ENCODE measurements at places on chromosomes 16 and 17.
A peak's percentile ranks its signal among the peaks of the same experiment; 100 is the strongest.

GRCh38 chr17:80998118-80998747 lies 6.6 kb downstream of the CHMP6 start:
- DNase-seq, result no peak

DNA sequence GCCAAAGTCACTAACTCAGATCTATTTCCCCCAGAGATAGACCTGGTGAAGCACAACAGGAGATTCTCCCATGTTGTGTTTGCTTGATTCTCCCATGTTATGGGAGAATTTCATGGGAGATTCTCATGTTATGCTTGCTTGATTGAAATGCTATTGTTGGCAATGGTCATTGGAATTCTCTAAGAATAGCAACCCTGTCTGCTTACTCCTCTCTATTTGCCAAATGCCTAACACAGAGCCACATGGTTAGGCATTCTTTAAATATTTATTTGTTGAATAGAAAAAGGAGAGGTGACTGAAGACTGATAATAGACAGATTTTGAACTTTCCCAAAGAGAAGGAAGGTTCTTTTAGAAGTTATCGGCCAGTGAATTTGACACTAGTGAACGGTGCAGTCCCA lies 111.5 kb upstream of the MPHOSPH6 start:
- DNase-seq, result peak; percentile 0

- DNase-seq, result peak; percentile 91
Observed at GRCh38 chr16:70746708-70747424, 54.1 kb downstream of the VAC14 start.

GRCh38 chr17:41267711-41268110 lies 2.5 kb downstream of the KRTAP9-6 start:
- no peak for DNase-seq

- DNase-seq, result no peak
Observed at GRCh38 chr16:11093572-11094074, 149.3 kb downstream of the CLEC16A start.

GRCh38 chr17:61352781-61353491 lies 46.7 kb upstream of the TBX2 start:
- DNase-seq, result no peak

DNA sequence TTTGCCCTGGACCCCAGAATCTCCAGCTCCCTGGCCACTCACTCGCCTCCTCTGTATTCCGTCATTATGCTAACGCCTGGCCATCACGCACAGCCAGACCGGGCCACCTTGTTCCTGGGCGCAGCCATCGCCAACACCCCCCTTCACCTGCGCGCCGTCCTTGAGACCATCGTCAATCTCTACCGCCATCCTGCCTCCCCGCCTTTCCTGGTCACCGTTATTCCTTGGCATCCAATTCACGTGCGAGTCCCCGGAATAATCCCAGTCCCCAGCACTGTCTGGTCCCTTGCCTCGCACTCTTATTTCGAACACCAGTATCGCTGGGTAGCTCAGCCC lies 541 bp downstream of the VKORC1 start:
- no peak for DNase-seq

DNA sequence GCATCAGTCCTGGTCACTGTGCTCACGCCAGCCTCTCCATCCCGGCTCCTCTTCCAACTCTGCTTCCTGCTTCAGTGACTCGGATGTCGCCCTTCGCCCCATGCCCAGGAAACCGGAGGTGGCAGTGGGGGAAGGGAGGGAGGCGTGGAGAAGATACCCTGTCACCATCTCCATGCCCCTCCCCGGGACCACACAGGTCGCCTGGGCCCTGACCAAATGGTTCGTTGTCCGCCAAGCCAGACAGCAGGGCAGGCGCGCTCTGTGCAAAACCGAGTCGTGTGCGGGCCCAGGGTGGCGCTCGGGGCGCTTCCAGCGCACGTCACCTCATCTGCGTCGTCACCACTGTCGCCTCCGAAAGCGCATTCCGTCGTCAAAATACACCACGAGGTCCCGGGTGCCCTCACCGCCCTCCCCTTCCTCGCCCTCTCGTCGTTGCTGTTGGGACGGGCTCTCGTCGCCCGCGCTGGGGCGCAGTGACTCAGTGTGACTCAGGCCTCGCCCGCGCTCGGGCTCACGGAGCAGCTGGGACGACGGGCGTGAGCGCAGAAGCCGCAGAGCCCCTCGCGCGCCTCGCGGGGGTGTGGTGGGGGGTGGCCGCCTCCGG lies 39.2 kb downstream of the ZNF778 start:
- peak; percentile 31 for DNase-seq

GRCh38 chr16:27403601-27403992 lies 1.6 kb downstream of the IL21R start:
- no peak for DNase-seq

DNA sequence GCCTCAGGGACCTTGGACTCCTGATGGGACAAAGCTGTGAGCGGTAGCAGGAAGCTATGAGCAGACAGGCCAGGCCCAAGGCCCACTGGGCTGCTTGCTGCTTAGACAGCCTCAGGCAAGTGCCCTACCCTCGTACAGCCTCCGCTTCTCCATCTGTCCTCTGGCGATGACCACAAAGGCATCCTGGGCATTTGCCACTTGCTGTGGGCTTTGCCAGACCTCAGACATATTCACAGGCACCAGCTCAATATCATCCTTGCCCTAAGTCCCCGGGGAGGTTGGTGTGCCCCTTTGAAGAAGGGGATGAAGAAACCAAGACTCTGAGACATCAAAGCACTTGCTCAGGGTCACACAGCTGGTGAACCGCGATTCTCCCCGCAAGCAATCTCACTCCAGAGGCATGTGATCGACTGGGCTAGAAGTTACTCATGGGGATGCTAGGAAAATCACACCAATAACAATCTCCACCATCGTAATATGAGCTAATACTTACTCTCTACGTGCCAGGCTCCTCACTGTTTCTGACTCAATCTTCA lies 21.7 kb downstream of the PPL start:
- DNase-seq, result peak; percentile 94

DNA sequence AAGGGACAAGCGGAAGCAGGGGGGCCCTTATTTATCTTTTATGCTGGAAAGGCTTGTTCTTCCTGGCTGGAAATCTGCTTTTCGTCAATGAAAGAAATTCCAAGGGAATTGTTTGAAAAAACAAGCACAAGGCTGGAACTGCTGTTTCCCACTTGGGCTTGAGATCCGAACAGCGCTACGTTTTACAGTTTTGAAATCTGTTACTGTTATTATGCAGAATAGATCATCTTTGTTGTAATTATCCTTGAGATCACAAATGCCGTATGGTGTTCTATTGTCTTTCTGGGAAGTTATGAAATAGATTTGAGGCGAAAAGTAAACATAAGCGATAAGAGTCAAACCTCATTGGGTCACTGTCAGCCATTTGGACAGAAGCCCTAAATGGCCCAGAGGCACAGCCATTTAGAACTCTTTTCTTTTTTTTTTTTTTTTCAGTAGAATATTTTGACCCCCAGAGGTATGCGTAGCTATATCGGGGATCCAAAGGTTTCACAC lies 223.3 kb downstream of the IRX3 start:
- DNase-seq, result no peak
